ENCODE measurements at places on chromosomes 3 and 15. TPM values are rescaled to one million over a fixed set of nuclear protein-coding genes. Genes with fewer than 3 reads are reported as not detected.

GRCh38 chr3:4977001-4977852 lies 2.0 kb upstream of the BHLHE40 start:
- H3K4me1 ChIP-seq: no peaks in the 10 kb centered on the region
- peak; percentile 86 for DNase-seq
- H3K27me3 ChIP-seq: no peaks in the 10 kb centered on the region
- peak overlapping the region; percentile 99 for H3K27ac ChIP-seq
- no peaks in the 10 kb centered on the region for H3K36me3 ChIP-seq
- H3K4me3 ChIP-seq: peak overlapping the region; percentile 72

- H3K36me3 ChIP-seq: no peaks in the 10 kb centered on the region
- H3K4me1 ChIP-seq: no peaks in the 10 kb centered on the region
- DNase-seq: no peak
- no peaks in the 10 kb centered on the region for H3K27me3 ChIP-seq
- no peak overlapping the region for H3K4me3 ChIP-seq
Measured at GRCh38 chr15:25186411-25186810, 231.6 kb downstream of the SNRPN start.

DNA sequence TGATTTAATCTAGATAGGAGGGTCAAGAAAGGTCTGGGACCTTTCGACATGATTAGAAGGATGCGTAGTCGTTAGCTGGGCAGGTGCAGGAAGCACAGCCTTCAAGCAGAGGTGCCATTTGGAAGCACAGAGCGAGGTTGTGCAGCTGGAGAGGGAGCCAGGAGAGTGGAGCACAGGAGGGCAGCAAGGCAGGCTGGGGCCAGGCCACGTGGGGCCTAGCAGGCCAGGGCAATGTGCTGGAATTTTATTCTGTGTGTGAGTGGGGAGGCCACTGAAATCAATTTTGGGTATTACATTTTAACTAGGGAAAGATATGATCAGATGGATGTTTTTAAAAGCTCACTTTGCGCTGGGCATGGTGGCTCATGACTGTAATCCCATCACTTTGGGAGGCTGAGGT lies 297.0 kb upstream of the LRRFIP2 start:
- H3K36me3 ChIP-seq: no peaks in the 10 kb centered on the region
- H3K27me3 ChIP-seq: no peaks in the 10 kb centered on the region

Gene TMCO5A
- not detected for total RNA-seq

DNA sequence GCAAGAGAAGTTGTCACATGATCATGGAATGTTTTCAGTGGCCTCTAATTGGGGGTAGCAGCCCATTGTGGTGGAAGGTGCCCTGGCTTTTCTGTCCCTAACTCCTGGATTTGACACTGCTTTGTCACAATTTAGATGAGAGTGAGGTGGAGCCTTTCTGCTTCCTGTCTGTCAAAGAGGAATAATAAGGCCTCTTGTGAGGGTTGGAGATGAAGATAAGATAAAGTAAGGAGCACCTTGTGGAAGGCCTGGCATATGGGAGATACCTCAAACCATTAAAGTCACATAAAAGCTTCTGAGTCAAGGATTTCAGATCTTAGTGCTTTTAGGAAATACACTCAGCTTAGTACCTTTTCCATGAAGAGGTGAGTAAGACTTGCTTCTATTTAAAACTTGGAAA lies 172.6 kb upstream of the FAM3D start:
- H3K27ac ChIP-seq: no peak overlapping the region
- no peak overlapping the region for H3K4me3 ChIP-seq
- no peaks in the 10 kb centered on the region for H3K4me1 ChIP-seq
- no peak for DNase-seq

Gene TGM5
- total RNA-seq: not detected

- H3K36me3 ChIP-seq: no peaks in the 10 kb centered on the region
- no peak for DNase-seq
- H3K27me3 ChIP-seq: no peaks in the 10 kb centered on the region
- H3K4me1 ChIP-seq: no peaks in the 10 kb centered on the region
- H3K27ac ChIP-seq: no peak overlapping the region
- H3K4me3 ChIP-seq: no peak overlapping the region
Measured at GRCh38 chr15:68749793-68750192, 70.9 kb downstream of the ANP32A start.

Gene RNF168
- total RNA-seq: 35.2 TPM

GRCh38 chr3:11095932-11096265 lies 58.4 kb upstream of the HRH1 start:
- DNase-seq: no peak
- H3K36me3 ChIP-seq: no peaks in the 10 kb centered on the region
- H3K27me3 ChIP-seq: no peaks in the 10 kb centered on the region
- H3K4me1 ChIP-seq: no peaks in the 10 kb centered on the region
- peak overlapping the region; percentile 87 for H3K27ac ChIP-seq

DNA sequence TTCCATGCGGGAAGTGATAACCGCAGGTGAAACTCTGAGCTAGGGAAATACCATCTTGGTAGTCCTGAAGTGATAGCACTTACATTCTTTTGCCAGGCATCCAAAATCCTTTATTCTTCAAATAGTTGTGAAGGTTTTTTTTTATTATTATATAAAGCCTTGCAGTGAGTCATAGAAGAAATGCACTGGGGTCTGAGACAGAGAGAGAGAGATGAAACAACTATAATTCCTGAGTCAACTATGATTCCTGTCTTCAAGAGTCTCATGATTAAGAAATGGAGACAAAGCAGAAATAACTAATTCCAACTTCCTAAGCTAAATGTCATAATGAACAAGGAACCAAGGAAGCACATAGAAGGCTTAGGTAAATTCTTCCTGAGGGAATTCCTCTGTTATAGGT lies 495.6 kb downstream of the LPP start:
- no peak overlapping the region for H3K27ac ChIP-seq
- H3K4me1 ChIP-seq: no peaks in the 10 kb centered on the region
- no peaks in the 10 kb centered on the region for H3K36me3 ChIP-seq

DNA sequence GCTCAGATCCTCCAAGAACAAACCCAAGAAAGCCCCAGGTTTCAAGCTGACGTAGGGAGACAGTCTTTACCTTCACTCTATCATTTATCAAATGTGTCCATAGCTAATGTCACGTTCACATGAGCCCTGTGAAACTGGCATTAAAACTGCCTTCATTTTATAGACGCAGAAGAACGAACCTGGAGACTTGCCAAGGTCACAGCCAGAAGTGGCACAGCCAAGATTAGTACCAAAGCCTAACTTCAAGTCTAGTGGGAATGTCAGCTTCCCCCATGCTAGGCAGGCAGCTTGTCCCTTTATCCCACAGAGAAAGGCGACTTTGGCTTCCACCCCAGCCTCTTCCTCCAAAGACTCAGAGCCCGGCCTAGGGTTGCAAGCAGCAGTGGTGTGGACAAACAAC lies 517.2 kb downstream of the SHQ1 start:
- no peaks in the 10 kb centered on the region for H3K36me3 ChIP-seq
- no peak overlapping the region for H3K4me3 ChIP-seq
- no peak for DNase-seq
- H3K4me1 ChIP-seq: no peaks in the 10 kb centered on the region
- H3K27me3 ChIP-seq: no peaks in the 10 kb centered on the region

DNA sequence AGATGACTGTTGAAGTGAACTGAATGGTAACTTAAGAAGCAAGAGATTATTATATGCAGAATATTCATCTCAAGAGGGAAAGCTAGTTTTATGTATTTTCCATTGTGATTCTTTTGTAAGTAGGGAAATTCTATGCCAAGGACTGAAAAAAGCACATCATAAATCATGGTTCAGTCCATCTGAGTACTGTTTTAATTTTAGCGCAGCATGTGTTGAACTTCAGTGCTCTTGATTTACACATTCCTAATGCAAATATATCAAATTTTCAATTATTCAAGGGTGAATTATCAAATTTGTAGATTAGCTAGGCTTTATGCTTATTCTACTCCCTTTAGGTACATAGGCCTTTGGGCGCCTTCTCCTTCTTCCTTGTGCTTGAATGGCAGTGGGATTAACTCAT lies 50.3 kb upstream of the TCF12 start:
- no peak overlapping the region for H3K4me3 ChIP-seq
- no peaks in the 10 kb centered on the region for H3K4me1 ChIP-seq
- H3K27me3 ChIP-seq: no peaks in the 10 kb centered on the region
- peak overlapping the region; percentile 13 for H3K27ac ChIP-seq
- H3K36me3 ChIP-seq: no peaks in the 10 kb centered on the region

GRCh38 chr3:25493246-25493645 lies 65.2 kb downstream of the RARB start:
- H3K4me1 ChIP-seq: no peaks in the 10 kb centered on the region
- H3K4me3 ChIP-seq: no peak overlapping the region
- DNase-seq: no peak

- no peaks in the 10 kb centered on the region for H3K27me3 ChIP-seq
- no peak for DNase-seq
- peaks cover 2% of the 10 kb centered on the region for H3K36me3 ChIP-seq
- H3K27ac ChIP-seq: peak overlapping the region; percentile 89
- H3K4me3 ChIP-seq: peak overlapping the region; percentile 74
- peaks cover 3% of the 10 kb centered on the region for H3K4me1 ChIP-seq
Measured at GRCh38 chr15:41284427-41285177, 47.8 kb downstream of the OIP5 start.

Gene SEC61A1
- 197 TPM for total RNA-seq

Gene LDHAL6B
- not detected for total RNA-seq

DNA sequence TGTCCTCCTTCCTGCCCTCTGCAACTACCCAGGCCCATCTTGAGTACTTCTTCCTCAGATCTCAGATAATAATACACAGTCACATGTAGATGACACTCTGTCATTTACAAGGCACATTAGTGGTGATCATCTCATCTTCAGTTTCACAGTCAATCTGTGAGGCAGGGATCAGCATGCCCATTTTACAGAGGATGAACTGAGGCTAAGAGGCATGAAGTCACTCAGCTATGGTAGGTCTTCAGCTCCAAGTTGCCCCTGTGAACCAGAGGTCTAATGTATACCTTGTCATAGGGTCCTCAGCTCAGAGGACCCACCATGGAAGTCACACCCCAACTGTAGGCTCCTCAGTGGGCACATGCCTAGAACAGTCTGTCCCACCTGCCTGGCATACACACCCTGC lies 4.2 kb upstream of the CILP start:
- DNase-seq: no peak
- no peak overlapping the region for H3K4me3 ChIP-seq
- H3K36me3 ChIP-seq: no peaks in the 10 kb centered on the region

- no peaks in the 10 kb centered on the region for H3K27me3 ChIP-seq
- H3K27ac ChIP-seq: peak overlapping the region; percentile 95
- H3K4me3 ChIP-seq: no peak overlapping the region
- no peak for DNase-seq
Measured at GRCh38 chr3:8500319-8500988, 1.2 kb upstream of the LMCD1 start.

DNA sequence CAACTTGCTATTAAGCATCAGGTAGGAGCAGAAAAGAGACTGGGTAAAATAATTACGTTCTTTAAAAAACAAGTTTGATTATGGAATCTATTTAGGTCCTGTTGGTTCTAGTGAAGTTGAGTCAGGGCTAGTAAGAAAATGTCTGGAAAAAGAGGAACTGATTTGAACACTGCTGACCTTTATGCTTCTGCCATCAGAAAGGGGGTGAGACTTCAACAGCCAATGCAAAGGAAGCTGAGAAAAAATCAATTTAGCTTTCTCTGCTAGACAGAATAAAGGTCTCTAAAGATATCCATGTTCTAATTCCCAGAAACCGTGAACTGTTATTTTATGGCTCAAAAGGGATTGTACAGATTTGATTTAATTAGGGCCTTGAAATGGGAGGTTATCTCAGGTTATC lies 157.5 kb downstream of the ROBO2 start:
- DNase-seq: no peak
- H3K4me1 ChIP-seq: no peaks in the 10 kb centered on the region
- no peak overlapping the region for H3K27ac ChIP-seq
- no peaks in the 10 kb centered on the region for H3K36me3 ChIP-seq

DNA sequence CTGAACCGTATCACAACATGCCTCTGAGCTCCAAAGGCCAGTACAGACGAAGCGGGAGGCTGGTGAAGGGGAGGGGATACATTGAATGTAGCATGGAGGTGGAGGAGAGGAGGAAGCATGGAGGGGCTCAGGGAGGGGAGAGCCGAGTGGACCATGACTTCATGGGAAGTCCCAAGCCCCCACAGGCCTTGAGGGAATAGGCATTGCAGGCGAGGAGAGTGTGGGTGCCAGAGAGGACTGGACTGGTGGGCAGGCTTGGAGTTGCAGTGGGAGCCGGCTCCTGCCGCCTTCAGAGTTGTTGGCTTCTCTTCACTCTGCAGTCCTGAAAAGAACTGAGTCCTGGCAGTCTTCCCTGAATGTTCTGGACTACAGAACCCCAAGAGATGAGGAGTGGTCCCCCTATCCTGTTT lies 3.3 kb upstream of the RNU6-1 start:
- H3K4me1 ChIP-seq: peaks cover 6% of the 10 kb centered on the region
- H3K27ac ChIP-seq: peak overlapping the region; percentile 88

- no peaks in the 10 kb centered on the region for H3K36me3 ChIP-seq
- H3K4me1 ChIP-seq: no peaks in the 10 kb centered on the region
- no peak overlapping the region for H3K4me3 ChIP-seq
- DNase-seq: no peak
- no peak overlapping the region for H3K27ac ChIP-seq
Measured at GRCh38 chr3:53748512-53749271, 97.5 kb downstream of the CHDH start.

Gene EPHB1
- total RNA-seq: 2.6 TPM

- no peaks in the 10 kb centered on the region for H3K36me3 ChIP-seq
- H3K4me1 ChIP-seq: no peaks in the 10 kb centered on the region
- no peak overlapping the region for H3K27ac ChIP-seq
Measured at GRCh38 chr15:40016224-40016865, 22.6 kb downstream of the SRP14 start.

Gene RTP4
- total RNA-seq: 5.1 TPM

- no peak overlapping the region for H3K27ac ChIP-seq
- DNase-seq: no peak
- H3K27me3 ChIP-seq: no peaks in the 10 kb centered on the region
Measured at GRCh38 chr15:27757052-27757451, 342.1 kb downstream of the OCA2 start.

DNA sequence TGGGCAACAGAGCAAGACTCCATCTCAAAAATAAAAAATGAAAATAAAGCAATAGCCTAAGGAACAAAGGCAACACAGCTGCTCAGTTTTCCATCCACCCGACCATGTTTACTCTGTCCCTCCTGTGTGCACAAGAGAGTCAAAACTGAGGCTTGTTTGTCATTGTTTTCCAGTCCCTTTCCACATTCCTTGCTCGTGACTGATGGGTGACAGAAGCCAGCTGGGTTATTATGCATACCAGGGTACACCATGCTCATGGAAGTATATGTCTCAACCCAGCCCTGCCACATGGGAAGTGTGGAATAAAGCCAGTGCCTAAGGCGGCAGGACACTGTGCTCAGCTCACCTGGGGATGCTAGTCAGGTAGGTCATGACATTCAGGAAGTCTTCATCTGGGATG lies 49.5 kb downstream of the MCF2L2 start:
- H3K4me1 ChIP-seq: no peaks in the 10 kb centered on the region
- no peak for DNase-seq
- no peaks in the 10 kb centered on the region for H3K36me3 ChIP-seq
- H3K27ac ChIP-seq: no peak overlapping the region

Measured in uterus (tissue), 4 donors.